ENCODE measurements at places on chromosomes 16 and 17. TPM values are rescaled to one million over a fixed set of nuclear protein-coding genes. Genes with fewer than 3 reads are reported as not detected.

DNA sequence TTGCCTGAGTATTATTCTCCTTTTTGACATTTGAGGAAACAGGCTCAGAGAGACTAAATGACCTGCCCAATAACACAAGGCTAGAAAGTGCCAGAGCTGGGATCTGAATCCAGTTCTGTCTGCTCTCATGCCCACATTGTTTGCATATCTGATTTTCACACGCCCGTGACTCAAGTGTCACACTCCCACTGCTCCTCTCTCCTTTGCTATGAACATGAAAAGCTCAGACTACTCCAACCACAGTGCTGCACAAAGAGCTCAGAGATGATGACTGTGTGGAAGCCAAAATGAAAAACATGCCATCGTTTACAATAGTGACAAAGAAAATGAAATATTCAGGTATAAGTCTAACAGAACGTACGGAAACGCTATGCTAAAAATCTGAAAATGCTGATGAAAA lies 107.9 kb downstream of the SMG6 start:
- no peak for DNase-seq

The LITAFD gene
- total RNA-seq: not detected

GRCh38 chr16:84789431-84789830 lies 30.4 kb upstream of the CRISPLD2 start:
- no peak for DNase-seq

- no peak for DNase-seq
Measured at GRCh38 chr16:87959391-87959990, 8.3 kb downstream of the BANP start.

DNA sequence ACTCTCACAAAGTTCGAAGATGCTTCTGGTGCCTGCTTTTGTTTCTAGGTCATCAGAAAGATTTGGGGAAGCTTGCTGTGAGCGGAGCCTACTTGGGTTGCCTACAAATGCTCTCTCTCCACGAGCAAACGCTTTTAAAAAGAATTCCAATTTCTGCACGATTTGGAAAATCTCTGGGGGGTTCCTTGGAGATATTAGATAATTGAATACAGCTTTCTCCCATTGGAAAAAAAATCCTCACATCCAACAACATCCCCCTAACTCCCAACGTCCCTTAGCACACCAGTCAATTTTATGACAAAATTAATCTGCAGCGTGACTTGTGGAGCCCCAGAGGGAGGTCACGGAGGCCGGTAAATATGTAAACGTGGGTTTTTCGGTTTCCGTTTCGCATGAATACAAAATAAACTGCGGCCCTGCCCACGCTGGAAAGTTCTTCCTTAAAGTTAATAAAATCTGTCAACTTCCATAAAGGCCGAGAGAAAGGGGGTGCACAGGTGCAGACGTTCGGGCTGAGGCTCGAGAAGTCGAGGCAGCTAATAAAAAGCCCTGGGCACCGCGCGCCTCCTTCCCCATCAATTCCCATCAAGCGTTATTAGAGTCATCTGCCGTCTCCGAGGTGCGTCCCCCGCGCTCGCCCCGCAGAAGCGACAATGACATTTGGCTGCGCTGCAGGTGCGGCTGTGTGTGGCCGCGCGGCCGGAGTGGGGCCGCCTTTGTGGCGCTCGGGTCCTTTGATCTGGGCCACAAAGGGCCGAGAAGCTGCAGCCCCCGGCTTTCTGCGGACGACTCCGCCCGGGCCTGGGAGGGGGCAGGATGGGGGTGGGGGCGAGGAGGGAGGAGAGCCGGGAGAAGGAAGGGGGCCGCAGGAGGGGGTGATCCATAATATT lies 37.6 kb downstream of the SALL1 start:
- no peak for DNase-seq

The KRTAP9-4 gene
- not detected for total RNA-seq

The TBC1D3K gene
- total RNA-seq: 0.06 TPM

- no peak for DNase-seq
Measured at GRCh38 chr17:78609191-78609641, 32.0 kb upstream of the DNAH17 start.

DNA sequence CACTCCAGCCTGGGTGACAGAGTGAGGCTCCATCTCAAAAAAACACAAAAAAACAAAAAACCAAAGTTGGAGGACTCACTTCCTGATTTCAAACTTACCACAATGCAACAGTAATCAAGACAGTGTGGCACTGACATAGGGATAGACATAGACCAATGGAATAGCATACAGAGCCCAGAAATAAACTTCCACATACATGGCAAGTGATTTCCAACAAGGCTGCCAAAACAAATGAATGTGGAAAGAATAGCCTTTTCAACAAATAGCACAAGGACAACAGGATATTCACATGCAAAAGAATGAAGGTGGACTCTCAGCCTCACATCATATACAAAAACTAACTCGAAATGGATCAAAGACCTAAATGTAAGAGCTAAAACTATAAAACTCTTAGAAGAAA lies 36.8 kb upstream of the RASD1 start:
- DNase-seq: no peak

The IFT20 gene
- total RNA-seq: 59.4 TPM

GRCh38 chr16:18983565-18984434 lies at the start of gene TMC7:
TSS of gene TMC7 (plus strand) at chr16:18983934. CDS start at chr16:18984064, 130 bp downstream.
- no peak for DNase-seq

GRCh38 chr16:50011707-50012106 lies 13.3 kb upstream of the CNEP1R1 start:
- no peak for DNase-seq

DNA sequence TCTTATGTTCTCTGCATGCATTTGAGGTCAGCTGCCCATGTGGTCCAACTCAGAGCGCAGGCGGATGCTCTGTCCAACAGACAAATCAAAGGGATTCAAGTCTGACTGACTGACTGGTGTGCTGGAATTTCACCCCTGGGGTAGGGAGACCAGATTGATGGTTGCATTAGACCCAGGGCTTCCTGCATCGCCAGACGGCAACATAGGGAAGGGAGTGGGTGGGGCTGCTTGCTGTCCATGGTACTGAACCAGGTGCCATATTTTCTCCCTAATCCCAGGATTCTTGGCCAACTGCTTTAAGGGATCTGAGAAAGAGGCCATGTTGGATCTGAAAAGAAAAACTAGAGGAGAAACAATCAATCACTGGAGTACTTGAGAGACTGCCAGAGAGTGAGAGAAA lies 332.0 kb downstream of the XYLT1 start:
- no peak for DNase-seq

- DNase-seq: no peak
Measured at GRCh38 chr17:3890878-3891219, 2.0 kb downstream of the CAMKK1 start.

DNA sequence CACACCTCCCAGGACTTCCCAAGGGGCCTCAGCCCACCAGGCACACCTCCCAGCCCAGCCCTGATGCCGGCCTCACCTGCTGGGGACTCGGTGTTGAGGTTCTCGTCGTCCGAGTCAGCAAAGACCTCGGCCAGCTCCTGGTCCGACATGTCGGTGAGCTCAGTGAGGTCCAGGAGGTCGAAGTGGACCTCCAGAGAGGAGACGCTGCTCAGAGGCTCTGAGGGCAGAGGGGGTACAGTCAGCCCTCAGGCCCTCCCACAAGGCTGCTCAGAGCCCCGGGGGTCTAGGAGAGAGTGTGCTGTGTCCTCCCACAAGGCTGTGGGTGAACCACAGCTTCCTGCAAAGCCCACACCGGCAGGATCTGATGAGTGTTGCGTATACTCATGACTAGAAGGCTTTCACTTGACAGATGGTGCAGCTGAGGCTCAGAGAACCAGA lies 10.5 kb downstream of the DBNDD1 start:
- DNase-seq: no peak

DNA sequence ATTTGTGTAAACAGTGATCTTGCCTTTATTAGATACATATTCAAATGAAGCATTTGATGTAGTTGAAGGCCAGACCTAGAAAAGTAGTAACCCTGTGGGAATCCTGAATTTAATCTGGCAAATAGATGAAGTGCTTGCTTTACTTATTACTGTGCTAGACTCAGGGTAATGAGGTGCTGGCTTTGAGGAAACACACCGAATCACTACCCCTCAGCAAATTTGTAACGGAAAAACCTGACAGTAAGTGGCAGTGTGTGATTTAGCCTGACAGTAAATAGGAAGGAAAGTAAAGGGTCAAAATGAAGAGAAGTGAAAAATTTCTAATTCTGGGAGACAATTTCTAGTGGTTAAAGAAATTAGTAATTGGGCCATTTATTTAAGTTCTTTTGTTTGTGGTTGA lies 90.2 kb downstream of the MAP2K4 start:
- no peak for DNase-seq
